ENCODE measurements at places on chromosomes 5 and 9. TPM values are rescaled to one million over a fixed set of nuclear protein-coding genes. Genes with fewer than 3 reads are reported as not detected.
A peak's percentile ranks its signal among the peaks of the same experiment; 100 is the strongest.

Gene ADAMTS16
- total RNA-seq = not detected

Gene GADD45G
- 0.64 TPM for total RNA-seq

Gene PCDHGB2
- total RNA-seq = 1.9 TPM

Gene C9orf153
- 0.66 TPM for total RNA-seq

Gene RNF180
- 5.6 TPM for total RNA-seq

Gene ST6GALNAC4
- 45.9 TPM for total RNA-seq

DNA sequence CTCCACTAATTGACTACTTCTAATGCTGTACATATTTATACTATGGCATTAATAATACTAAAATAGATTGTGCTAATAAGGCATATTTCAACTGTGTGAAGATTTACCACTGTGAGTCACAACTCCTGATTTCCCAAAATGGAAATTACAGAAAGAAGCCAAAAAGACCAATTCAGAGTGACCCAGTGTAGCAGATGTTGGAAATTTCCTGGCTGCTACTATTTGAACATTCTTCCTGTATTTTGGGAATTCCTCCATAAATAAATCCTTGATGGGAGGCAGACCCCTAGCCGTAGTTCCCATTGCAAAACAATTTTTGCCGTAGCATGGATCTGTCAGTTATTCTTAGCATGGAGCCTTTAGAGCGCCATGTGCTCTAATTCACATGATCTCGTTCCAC lies 11.4 kb upstream of the PRUNE2 start:
- no peaks in the 10 kb centered on the region for H3K4me1 ChIP-seq
- no peak for DNase-seq
- no peak overlapping the region for H3K4me3 ChIP-seq
- no peaks in the 10 kb centered on the region for H3K36me3 ChIP-seq

DNA sequence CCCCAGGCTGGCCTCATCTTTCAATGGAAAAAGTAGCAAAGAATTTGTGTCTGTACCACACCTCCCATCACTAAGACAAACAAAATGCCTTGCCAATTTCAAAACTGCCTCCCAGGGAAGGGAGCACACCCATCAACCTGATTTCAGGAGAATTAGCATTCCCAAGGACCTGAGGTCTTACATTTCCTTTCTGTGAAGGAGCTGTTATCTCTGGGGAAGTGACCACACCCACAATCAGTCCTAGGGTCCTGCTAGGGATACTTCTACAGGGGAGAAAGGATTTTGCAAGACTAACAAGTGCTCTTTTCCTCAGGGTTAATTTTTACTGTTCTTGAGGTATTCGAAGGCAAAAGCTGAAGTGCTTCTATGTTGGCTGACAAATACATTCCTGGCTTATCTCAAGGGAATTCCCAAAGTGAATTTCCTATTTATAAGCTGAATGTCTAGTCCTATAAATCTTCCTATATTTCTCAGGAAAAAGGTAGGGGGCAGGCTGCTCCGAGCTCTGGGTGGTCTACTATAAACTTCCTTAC lies 97.4 kb upstream of the ITGA1 start:
- H3K27me3 ChIP-seq = peaks cover 2% of the 10 kb centered on the region
- no peaks in the 10 kb centered on the region for H3K4me1 ChIP-seq
- H3K4me3 ChIP-seq = no peak overlapping the region
- no peaks in the 10 kb centered on the region for H3K36me3 ChIP-seq
- H3K27ac ChIP-seq = no peak overlapping the region

- no peaks in the 10 kb centered on the region for H3K4me1 ChIP-seq
- DNase-seq = no peak
- no peak overlapping the region for H3K27ac ChIP-seq
- no peaks in the 10 kb centered on the region for H3K36me3 ChIP-seq
These were observed 354.7 kb upstream of the KIF2A start for GRCh38 chr5:61951295-61951694.

GRCh38 chr9:61665829-61666228 lies 476.0 kb downstream of the SPATA31A7 start:
- no peak overlapping the region for H3K27ac ChIP-seq
- H3K27me3 ChIP-seq = no peaks in the 10 kb centered on the region
- no peaks in the 10 kb centered on the region for H3K36me3 ChIP-seq
- DNase-seq = no peak

- H3K27me3 ChIP-seq = peaks cover 6% of the 10 kb centered on the region
- no peaks in the 10 kb centered on the region for H3K36me3 ChIP-seq
- no peak overlapping the region for H3K27ac ChIP-seq
- H3K4me1 ChIP-seq = no peaks in the 10 kb centered on the region
- H3K4me3 ChIP-seq = no peak overlapping the region
These were observed 176.1 kb downstream of the TRPM3 start for GRCh38 chr9:70945301-70945700.

DNA sequence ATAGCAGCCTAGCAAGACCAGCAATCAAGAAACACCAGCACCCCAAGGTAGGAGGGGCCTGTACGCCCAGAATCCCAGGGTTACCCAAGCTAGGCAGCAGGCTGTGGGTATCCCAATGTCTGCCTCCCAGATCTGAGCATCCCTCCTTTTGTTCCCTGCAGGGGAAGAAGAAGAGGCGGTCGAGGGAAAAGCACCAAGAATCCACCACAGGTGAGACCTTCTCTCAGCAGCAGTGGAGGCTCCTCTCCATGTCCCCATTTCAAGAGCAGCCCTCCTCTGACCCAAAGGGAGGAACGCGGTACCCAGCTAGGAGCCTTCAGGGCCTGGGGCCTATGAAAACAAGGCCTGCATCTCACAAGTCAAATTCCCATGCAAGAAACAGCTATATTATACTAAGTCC lies 28.9 kb downstream of the TCF7 start:
- H3K4me3 ChIP-seq = no peak overlapping the region
- no peak overlapping the region for H3K27ac ChIP-seq
- H3K36me3 ChIP-seq = peaks cover 32% of the 10 kb centered on the region
- no peaks in the 10 kb centered on the region for H3K27me3 ChIP-seq
- no peak for DNase-seq

DNA sequence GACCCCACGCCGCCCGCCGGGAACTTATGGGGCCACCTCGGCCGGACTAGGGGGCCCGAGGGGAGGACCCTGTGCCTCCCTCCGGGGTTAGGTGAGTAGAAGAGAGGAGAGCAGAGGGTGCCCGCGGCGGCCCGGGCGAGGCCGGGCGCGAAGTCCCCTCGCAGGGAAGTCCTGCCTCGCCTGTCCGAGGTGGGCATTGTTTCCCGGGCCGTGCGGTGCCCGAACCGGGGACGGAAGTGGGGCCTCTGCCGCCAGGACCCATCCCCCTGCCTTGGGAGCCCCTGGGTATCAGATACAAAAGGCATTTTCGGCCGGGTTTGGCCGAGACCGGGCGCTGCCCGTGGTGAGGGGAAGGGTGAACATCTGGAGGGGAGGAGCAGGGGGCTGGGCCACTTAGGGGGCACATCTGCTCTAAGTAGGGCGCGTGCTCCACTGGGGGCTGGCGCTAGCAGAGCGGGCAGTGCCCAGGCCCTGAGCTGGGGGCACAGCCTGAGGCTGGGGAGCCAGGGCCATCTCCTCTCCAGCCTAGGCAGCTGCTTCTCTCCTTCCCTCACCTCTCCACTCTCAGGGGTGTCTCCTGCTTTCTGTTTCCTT lies 48.2 kb downstream of the DAB2IP start:
- H3K27ac ChIP-seq = peak overlapping the region; percentile 84
- H3K4me3 ChIP-seq = peak overlapping the region; percentile 60
- DNase-seq = no peak
- H3K27me3 ChIP-seq = no peaks in the 10 kb centered on the region

- peak overlapping the region; percentile 97 for H3K4me3 ChIP-seq
- peaks cover 7% of the 10 kb centered on the region for H3K4me1 ChIP-seq
- H3K36me3 ChIP-seq = no peaks in the 10 kb centered on the region
- no peaks in the 10 kb centered on the region for H3K27me3 ChIP-seq
These were observed 1.1 kb upstream of the EPB41L4A start for GRCh38 chr5:112419986-112420864.

DNA sequence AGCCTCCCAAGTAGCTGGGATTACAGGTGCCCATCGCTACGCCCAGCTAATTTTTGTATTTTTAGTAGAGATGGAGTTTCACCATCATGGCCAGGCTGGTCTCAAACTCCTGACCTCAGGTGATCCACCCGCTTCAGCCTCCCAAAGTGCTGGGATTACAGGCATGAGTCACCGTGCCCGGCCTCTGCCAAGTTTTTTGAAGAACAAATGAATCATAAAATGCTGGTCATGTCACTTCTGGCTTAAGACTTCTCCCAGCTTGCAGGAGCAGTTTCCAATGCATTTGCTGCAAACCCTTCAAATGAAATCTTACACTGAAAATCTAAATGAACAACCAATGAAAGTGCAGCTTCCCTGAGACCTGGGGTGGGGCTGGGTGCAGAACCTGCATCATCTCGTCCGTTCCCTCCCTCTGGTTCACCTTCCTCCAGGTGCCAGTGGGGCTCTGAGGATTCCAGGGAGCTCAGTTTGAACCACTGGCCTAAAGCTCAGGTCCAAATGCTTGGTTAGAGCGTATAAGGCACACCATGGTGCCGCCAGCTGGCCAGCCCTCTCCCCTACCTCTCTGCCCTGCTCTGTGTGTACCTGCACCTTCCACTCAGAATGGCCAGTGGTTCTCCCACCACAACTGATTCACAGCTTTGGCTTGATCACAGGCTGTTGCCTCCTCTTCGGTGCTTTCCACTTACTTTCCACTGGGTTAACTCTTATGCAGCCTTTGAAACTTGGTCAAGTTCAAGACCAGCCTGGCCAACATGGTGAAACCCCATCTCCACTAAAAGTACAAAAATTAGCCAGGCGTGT lies 39.8 kb upstream of the FUBP3 start:
- no peak overlapping the region for H3K4me3 ChIP-seq
- DNase-seq = peak; percentile 39
- no peaks in the 10 kb centered on the region for H3K36me3 ChIP-seq
- H3K4me1 ChIP-seq = peaks cover 7% of the 10 kb centered on the region

DNA sequence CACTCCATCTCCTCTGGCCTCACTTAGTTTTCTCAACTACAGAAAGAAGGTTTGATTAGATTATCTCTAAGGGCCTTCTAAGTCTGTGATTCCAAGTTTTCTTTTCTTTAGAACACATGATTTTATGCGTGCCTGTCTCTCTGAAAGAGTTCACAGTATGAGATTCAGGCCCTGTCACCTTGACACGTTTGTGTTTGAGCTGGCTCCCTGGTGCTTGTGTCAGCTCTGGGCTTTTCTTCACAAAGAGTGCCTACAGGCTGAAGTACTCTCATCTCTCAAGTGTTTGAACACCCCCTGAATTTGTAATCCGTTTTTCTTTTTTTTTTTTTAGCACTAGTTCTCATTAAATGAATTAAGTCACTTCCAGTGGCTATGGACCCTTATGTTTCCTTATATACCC lies 306.9 kb upstream of the C9orf72 start:
- no peak for DNase-seq
- H3K4me3 ChIP-seq = no peak overlapping the region
- H3K27ac ChIP-seq = no peak overlapping the region

DNA sequence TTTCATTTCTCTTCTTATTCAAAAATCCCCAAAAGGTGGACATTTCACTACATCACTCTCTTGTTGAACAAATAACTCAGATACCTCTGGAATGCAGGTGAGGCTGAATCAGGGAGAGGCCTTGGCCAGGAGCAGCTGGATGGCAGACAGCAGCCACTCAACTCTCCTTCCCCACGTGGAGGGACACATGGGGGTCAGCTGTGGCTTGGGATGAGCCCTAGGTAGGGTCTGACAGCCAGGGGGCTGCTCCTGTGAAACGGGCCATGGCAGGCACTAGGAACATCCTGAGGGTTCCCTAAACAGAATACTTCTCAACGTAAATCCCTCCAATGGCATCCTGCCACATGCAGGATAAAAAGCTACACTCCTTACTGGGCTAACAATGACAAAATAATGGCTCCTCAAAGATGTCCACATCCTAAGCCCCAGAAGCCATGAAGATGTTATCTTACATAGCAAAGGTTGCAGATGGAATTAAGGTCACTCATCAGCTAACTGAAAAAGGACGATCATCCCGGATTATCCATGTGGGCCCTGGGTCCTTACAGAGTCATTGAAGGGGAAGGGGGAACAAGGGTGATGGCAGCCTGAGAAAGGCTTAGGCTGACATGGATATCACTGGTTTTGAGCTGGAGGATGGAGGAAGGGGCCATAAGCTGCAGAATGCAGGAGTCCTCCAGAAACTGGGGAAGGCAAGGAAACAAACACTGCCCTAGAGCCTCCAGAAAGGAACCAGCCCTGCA lies 31.4 kb upstream of the S1PR3 start:
- H3K4me3 ChIP-seq = no peak overlapping the region
- no peaks in the 10 kb centered on the region for H3K36me3 ChIP-seq
- H3K27me3 ChIP-seq = no peaks in the 10 kb centered on the region
- no peak overlapping the region for H3K27ac ChIP-seq
- no peaks in the 10 kb centered on the region for H3K4me1 ChIP-seq
- no peak for DNase-seq

DNA sequence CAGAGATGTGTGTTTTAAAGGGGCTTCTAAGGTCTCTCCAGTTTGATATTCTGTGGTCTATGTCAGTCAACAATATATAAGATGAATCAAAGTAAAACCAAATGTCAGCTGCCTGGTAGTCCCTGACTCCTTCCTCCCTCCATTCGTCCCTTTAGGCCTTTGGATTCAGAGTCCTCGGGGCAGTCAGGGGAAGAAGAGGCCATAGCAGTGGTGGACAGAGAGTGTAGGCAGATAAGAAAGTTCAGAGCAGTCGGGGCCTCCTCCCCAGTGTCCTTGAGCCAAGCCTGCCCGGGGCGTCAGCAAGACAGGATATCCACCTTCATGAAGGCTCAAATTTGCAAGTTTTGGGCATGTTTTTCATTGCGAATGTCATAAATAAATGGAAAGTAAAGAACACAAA lies 110.6 kb downstream of the ADAMTS16 start:
- H3K27me3 ChIP-seq = no peaks in the 10 kb centered on the region
- H3K4me3 ChIP-seq = no peak overlapping the region
- H3K4me1 ChIP-seq = no peaks in the 10 kb centered on the region
- no peaks in the 10 kb centered on the region for H3K36me3 ChIP-seq
- no peak overlapping the region for H3K27ac ChIP-seq

DNA sequence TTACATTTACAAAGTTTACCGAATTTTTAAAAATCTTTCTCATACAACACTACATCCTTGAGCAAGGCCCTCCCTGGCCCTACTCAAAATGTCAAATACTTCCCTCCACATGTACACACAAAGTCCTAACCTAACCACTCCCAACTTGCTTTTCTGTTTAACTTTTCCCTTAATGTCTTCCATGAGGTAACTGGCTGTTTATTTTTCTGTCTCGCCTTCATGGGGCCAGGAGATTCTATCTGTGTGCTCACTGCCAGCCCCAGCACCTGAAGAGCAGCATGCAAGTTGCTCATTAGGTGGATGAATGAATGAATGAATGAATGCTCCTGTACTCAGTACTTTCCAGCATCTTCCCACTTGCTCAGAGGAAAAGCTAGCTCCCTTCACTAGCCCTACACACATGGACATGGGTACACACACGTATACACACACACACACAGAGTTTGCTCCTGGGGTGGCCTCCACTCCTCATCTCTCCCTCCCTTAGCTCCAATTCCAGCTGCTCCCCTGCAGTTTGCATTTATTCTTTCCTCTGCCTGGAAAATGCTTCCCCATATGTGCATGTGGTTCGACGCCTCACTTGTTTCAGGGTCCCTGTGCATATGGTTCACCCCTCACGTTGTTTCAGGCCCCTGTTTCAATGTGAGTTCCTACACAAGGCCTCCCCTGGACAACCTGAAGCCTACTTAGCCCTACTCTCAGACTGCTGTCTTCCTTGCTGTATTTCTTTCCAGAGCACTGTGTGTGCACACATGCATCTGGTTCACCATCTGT lies 165.2 kb downstream of the ROR2 start:
- H3K27me3 ChIP-seq = no peaks in the 10 kb centered on the region
- DNase-seq = no peak
- no peaks in the 10 kb centered on the region for H3K4me1 ChIP-seq
- H3K4me3 ChIP-seq = no peak overlapping the region
